ENCODE measurements at places on chromosomes 11 and 22.
A peak's percentile ranks its signal among the peaks of the same experiment; 100 is the strongest.

DNA sequence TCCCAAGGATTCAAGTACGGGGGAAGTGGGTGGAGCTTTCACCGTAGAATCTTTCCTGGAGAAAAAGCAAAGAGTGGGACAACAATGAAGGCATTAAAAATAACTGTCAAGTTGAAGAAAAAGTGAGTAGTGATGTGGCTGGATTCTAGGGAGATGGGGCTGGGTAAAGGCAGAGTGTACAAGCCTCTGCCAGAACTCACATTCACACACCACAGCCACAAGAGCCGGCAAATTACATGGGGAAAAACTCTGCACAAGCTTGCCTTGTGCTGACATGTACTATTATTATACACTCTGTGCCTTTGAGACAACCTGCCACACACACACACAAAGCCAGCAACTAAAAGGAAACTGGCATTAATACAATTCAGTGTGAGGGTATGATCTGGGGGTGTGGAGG, 182.6 kb downstream of the LARGE1 start:
- no peaks in the 10 kb centered on the region for H3K4me1 ChIP-seq
- H3K36me3 ChIP-seq: no peaks in the 10 kb centered on the region
- no peak overlapping the region for H3K4me3 ChIP-seq
- DNase-seq: no peak

- no peaks in the 10 kb centered on the region for H3K27me3 ChIP-seq
- peak overlapping the region; percentile 6 for H3K27ac ChIP-seq
- peaks cover 41% of the 10 kb centered on the region for H3K4me1 ChIP-seq
- DNase-seq: no peak
- H3K36me3 ChIP-seq: no peaks in the 10 kb centered on the region
These were observed 21.3 kb upstream of the MYH9 start for GRCh38 chr22:36409056-36409455.

GRCh38 chr11:41389623-41390130, 69.8 kb downstream of the LRRC4C start:
- H3K27me3 ChIP-seq: no peaks in the 10 kb centered on the region
- no peak overlapping the region for H3K4me3 ChIP-seq
- no peak for DNase-seq
- H3K36me3 ChIP-seq: no peaks in the 10 kb centered on the region
- H3K27ac ChIP-seq: no peak overlapping the region

- H3K4me1 ChIP-seq: no peaks in the 10 kb centered on the region
- H3K27ac ChIP-seq: no peak overlapping the region
- H3K36me3 ChIP-seq: no peaks in the 10 kb centered on the region
- DNase-seq: no peak
These were observed 180.5 kb upstream of the CADM1 start for GRCh38 chr11:115684699-115685098.

DNA sequence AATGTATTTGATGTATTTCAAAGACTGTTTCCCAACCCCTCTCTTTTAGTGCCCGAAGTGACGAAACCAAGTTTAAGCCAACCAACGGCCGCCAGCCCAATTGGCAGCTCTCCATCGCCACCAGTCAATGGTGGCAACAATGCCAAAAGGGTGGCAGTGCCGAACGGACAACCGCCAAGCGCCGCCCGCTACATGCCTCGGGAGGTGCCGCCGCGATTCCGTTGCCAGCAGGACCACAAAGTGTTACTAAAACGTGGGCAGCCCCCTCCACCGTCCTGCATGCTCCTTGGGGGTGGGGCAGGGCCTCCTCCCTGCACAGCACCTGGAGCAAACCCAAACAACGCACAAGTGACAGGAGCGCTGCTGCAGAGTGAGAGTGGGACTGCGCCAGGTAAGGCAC, 84.1 kb downstream of the TNRC6B start:
- peaks cover 45% of the 10 kb centered on the region for H3K4me1 ChIP-seq
- no peaks in the 10 kb centered on the region for H3K27me3 ChIP-seq
- DNase-seq: no peak
- no peak overlapping the region for H3K4me3 ChIP-seq
- H3K36me3 ChIP-seq: peaks cover 69% of the 10 kb centered on the region
- H3K27ac ChIP-seq: no peak overlapping the region

- H3K27me3 ChIP-seq: no peaks in the 10 kb centered on the region
- H3K4me1 ChIP-seq: no peaks in the 10 kb centered on the region
- H3K27ac ChIP-seq: no peak overlapping the region
- H3K36me3 ChIP-seq: no peaks in the 10 kb centered on the region
These were observed 214.3 kb downstream of the LRRC4C start for GRCh38 chr11:41245184-41245583.

DNA sequence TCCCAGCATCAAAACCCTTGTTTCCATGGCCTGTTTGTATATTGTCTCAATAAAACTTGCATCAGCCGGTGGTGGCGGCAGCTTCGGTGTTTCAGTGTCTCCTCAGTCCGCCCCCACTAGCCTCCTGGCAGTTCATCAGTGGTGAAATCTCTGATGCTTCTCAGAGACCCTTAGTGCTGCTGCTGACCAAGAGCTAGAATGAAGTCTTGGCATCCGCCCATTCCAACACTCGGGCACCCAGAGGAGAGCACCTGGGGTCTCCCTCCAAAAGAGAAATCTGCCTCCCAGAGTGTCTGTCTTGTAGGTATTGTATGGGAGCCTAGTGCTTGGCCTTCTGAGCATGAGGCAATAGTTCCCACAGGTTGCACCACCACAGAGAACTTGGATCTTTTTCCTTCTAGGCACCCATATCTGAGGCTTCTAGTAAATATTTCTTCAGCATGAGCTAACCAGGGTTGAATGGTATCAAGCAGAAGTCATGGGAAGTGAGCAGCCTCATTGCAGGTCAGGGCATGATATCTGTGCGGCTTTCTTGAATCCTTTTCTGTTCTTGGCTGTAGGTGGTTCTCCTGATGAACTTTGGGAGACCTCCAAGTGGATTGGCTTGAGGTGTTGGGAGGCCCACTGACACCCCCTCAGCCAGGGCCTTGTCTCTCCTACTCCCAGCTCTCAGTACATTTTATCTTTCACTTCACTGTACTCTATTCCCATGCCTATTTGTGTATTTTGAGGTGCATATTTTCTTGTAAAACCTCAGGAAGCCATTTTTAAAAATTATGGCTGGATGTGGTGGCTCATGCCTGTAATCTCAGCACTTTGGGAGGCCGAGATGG, 13.2 kb upstream of the AIFM3 start:
- peaks cover 16% of the 10 kb centered on the region for H3K27me3 ChIP-seq
- H3K36me3 ChIP-seq: peaks cover 40% of the 10 kb centered on the region
- DNase-seq: no peak
- no peak overlapping the region for H3K27ac ChIP-seq

DNA sequence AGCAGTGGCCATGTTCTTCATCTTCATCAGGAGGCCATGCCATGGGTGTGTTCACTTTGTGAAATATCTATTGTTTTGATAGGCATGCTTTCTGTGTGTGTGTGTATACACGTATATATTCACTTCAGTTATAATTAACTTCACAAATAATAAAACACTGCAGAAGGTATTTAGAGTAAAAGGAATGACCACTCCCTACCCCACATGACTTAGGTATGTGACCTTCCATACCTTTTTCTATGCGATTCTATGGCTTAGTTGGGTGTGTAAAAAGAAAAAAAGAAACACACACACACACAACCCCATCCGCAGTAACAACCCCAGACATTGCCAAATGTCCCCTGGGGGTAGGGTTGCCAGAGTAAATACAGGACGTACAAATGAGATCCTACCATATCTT, 72.0 kb downstream of the CYTH4 start:
- no peak overlapping the region for H3K27ac ChIP-seq
- H3K27me3 ChIP-seq: no peaks in the 10 kb centered on the region
- no peak for DNase-seq

GRCh38 chr22:38214302-38215056, 12.7 kb downstream of the MAFF start:
- peaks cover 18% of the 10 kb centered on the region for H3K36me3 ChIP-seq
- H3K27me3 ChIP-seq: no peaks in the 10 kb centered on the region
- peak; percentile 48 for DNase-seq
- no peak overlapping the region for H3K4me3 ChIP-seq

DNA sequence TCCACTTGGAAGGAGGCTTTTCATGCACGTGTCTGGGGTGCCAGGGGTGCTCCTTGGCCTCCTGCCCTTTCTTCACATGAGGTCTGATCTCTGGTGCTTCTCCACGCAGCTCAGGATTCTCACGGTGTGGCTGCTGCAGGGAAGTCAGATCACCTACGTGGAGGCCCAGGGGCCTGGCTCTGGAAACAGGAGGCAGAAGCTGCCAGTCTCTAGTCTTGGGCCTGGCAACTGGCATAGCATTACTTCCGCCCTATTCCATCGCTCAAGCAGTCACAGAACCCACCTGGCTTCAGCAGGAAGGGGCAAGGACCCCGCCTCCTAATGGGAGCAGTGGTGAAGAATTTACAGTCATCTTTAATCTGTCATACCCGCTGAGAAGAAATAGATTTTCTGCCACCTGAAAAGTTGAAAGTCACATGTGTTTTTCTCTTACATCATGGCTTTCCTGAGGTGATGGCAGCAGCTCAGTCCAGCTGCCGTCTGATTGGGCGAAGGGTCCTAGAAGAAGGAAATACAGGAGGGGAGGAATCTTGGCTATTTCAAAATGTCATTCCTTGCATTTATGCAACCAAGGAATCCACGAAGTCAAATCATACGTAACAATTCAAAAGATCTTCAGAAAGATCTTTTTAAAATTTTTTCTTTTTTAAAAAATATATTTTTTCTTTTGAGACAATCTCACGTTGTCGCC, 50.1 kb upstream of the DKK3 start:
- DNase-seq: no peak
- H3K27ac ChIP-seq: no peak overlapping the region
- peaks cover 2% of the 10 kb centered on the region for H3K36me3 ChIP-seq
- H3K27me3 ChIP-seq: no peaks in the 10 kb centered on the region

DNA sequence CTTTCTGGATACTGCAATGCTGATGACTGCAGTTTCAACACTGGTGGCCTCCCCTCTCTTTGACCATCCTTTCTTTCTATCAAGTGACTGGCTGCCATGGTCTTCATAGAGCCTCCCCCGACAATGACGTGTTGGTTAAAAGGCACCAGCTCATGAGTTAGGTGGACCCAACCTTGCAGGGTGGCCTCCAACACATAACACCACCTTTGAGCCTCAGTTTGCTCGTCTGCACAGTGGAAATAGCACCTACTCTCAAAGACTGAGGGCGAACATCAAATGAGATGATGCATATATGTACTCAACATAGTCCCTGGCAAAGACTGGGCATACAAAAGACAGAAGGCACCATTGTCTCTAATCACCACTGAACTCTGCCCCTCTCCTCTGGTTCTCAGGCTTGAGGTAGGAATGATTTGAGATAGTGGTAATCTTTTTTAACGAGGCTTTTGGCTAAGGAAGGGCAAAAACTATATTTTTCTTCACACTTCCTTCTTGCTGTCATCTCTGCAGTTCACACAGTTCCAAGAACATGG, 119.1 kb downstream of the NAT10 start:
- no peak overlapping the region for H3K27ac ChIP-seq

GRCh38 chr11:130118165-130118564, 41.4 kb upstream of the ST14 start:
- H3K36me3 ChIP-seq: peaks cover 17% of the 10 kb centered on the region
- peaks cover 41% of the 10 kb centered on the region for H3K4me1 ChIP-seq
- no peak overlapping the region for H3K4me3 ChIP-seq
- H3K27me3 ChIP-seq: peaks cover 12% of the 10 kb centered on the region
- no peak overlapping the region for H3K27ac ChIP-seq
- DNase-seq: no peak

- peaks cover 2% of the 10 kb centered on the region for H3K4me1 ChIP-seq
- H3K27ac ChIP-seq: no peak overlapping the region
- no peak for DNase-seq
- no peak overlapping the region for H3K4me3 ChIP-seq
- no peaks in the 10 kb centered on the region for H3K27me3 ChIP-seq
These were observed 9.6 kb upstream of the RGL4 start for GRCh38 chr22:23681026-23681809.

GRCh38 chr22:50278956-50279619, 8.9 kb upstream of the MAPK11 start:
- H3K4me1 ChIP-seq: no peaks in the 10 kb centered on the region
- no peak overlapping the region for H3K4me3 ChIP-seq
- DNase-seq: no peak
- H3K27me3 ChIP-seq: peaks cover under 1% of the 10 kb centered on the region

DNA sequence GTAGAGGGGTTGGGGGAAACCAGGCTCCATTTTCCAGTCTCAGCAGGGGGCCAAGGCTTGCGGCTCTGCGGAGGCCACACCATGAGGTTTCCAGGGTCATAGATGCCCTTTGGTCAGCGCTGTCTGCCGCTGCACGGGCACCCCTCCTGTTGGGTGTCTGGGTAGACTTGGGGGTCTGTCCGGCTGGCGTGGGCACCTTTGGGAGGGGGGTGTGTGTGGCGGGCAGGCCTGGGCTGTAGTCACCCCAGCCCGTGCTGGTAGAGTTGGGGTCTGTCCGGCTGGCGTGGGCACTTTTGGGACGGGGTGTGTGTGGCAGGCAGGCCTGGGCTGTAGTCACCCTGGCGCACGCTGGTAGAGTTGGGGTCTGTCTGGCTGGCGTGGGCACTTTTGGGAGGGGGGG, 18.6 kb downstream of the LSP1 start:
- H3K36me3 ChIP-seq: peaks cover 15% of the 10 kb centered on the region
- no peak overlapping the region for H3K27ac ChIP-seq
- peaks cover 21% of the 10 kb centered on the region for H3K4me1 ChIP-seq
- no peak overlapping the region for H3K4me3 ChIP-seq

- H3K27me3 ChIP-seq: no peaks in the 10 kb centered on the region
- H3K4me3 ChIP-seq: no peak overlapping the region
- H3K27ac ChIP-seq: no peak overlapping the region
- H3K4me1 ChIP-seq: peaks cover 2% of the 10 kb centered on the region
- no peak for DNase-seq
These were observed 17.6 kb upstream of the GAS2L1 start for GRCh38 chr22:29288837-29289236.

DNA sequence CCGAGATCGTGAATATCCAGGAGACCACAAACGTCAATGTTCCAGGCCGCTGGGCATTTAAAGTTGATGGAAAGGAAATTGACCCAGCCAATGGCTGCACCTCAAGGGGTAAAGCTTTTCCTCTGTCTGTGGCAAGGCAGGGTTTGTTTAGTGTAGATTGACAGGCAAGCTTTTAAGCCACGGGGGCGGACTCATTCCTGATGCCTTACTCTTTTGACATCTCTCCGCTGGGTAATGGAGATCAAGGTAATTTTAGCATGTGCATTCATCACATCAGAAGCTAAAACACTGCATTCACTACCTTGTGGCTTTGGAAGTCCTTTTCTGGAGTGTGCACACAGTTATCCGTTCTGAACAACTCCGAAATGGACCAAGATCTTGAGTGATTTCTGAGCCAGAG, 12.6 kb downstream of the TECTA start:
- H3K27ac ChIP-seq: no peak overlapping the region
- no peak overlapping the region for H3K4me3 ChIP-seq
- H3K27me3 ChIP-seq: peaks cover 25% of the 10 kb centered on the region
- DNase-seq: no peak
- H3K36me3 ChIP-seq: no peaks in the 10 kb centered on the region
- H3K4me1 ChIP-seq: no peaks in the 10 kb centered on the region

- peaks cover 25% of the 10 kb centered on the region for H3K4me1 ChIP-seq
- H3K27me3 ChIP-seq: no peaks in the 10 kb centered on the region
- no peak overlapping the region for H3K27ac ChIP-seq
- DNase-seq: no peak
- no peaks in the 10 kb centered on the region for H3K36me3 ChIP-seq
- H3K4me3 ChIP-seq: no peak overlapping the region
These were observed 6.0 kb upstream of the CD248 start for GRCh38 chr11:66322732-66323427.

GRCh38 chr22:36894266-36894665, 19.2 kb upstream of the CSF2RB start:
- peaks cover 6% of the 10 kb centered on the region for H3K27me3 ChIP-seq
- H3K4me1 ChIP-seq: peaks cover 28% of the 10 kb centered on the region
- H3K36me3 ChIP-seq: peaks cover 7% of the 10 kb centered on the region
- no peak overlapping the region for H3K4me3 ChIP-seq
- H3K27ac ChIP-seq: no peak overlapping the region

All from activated T-helper 2 cell treated with anti-CD3 and anti-CD28 coated beads, Interferon-gamma antibody, Interleukin-2, Interleukin-4, amounts not matched to agents 10 μg/mL and 5 μg/mL and 100 μg/mL, durations not matched to agents 14 hours and 24 hours and 36 hours (primary cell).